ENCODE measurements at places on chromosomes 7 and 10.

GRCh38 chr10:17161775-17162174, 32.2 kb upstream of the CUBN start:
- DNase-seq: no peak

- DNase-seq: no peak
These were observed 88.2 kb upstream of the CXCL12 start for GRCh38 chr10:44473146-44473545.

DNA sequence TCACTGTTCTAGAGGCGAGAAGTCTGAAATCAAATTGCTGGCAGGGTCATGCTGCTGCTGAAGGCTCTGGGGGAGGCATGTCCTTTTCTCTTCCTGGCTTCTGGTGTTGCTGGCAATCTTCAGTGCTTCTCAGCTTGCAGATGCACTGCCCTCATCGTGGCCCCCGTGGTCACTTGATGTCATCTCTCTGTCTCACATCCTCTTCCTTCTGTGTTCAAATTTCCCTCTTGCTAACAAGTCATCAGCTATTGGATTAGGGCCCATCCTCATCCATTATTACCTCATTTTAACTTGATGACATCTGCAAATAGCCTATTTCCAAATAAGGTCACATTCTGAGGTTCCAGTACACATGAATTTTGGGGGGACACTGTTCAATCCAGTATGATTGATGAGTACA, 36.6 kb upstream of the SRGN start:
- no peak for DNase-seq

DNA sequence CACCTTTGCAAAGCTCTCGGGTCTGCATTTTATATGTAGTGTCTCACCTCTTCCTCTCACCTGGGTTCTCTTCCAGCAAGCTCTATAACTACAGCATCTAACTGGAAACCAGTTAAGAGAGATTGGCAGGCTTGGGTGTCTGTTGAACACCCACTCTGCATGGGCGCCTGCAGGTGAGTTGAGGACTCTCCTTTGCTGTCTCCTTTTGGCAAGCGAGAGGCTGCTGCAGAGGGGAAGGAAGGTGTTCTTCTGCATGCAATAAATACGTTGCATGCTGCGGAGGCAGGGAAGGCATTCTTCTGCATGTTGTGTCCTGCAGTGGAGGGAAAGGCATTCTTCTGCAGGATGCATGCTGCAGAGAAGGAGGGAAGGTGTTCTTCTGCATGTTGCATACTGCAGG, 81.4 kb upstream of the ADAM12 start:
- DNase-seq: no peak

DNA sequence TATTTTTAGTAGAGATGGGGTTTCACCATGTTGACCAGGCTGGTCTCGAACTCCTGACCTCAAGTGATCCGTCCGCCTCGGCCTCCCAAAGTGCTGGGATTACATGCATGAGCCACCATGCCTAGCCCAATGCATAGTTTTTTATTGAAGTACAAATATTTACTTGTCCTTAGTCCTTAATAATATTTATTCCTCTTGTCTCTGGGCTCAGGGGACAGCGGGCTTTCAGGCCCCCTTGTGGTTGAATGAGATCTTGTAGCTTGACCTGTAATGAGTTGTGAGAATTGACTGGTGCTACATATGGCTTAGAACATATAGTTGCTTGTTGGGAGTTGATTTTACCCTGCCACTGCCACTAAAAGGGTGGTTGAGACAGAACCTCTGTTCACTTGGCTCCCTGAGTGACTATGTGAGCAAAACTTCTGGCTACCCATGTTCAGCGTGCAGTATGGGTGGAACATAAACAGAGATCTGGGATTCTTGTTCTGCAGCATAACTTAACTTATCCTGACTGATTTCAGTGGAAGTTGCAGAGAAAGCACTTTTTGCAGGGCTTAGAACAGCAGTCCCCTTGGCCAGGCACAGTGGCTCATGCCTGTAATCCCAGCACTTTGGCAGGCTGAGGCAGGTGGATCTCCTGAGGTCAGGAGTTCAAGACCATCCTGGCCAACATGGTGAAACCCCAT, 14.9 kb downstream of the CCL26 start:
- no peak for DNase-seq

DNA sequence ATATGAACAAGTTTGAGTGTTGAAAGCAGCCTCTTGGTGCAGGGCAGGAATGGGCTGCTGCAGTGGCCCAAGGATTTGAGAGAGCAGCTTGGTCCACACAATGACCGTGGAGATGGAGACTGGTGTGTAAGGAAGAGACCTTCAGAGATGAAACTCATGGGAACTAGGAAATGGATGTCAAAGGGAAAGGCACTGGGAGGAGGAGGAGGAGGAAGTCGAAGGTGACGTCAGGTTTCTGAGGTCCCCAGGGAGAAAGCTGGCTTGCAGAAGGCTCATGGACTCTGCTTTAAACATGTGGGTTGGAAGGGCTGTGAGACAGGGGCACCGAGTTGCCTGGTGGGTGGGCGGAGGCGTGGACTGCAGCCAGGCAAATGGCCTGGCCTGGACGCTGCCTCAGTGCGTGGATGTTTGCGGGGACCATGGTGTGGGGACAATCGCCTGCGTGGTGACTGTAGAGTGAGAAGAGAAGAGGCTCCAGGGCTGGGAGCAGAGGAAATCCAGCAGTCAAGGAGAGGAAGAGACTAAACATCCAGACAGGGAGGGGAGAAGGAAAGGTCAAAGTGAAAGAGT, 14.6 kb downstream of the C10orf71 start:
- no peak for DNase-seq

DNA sequence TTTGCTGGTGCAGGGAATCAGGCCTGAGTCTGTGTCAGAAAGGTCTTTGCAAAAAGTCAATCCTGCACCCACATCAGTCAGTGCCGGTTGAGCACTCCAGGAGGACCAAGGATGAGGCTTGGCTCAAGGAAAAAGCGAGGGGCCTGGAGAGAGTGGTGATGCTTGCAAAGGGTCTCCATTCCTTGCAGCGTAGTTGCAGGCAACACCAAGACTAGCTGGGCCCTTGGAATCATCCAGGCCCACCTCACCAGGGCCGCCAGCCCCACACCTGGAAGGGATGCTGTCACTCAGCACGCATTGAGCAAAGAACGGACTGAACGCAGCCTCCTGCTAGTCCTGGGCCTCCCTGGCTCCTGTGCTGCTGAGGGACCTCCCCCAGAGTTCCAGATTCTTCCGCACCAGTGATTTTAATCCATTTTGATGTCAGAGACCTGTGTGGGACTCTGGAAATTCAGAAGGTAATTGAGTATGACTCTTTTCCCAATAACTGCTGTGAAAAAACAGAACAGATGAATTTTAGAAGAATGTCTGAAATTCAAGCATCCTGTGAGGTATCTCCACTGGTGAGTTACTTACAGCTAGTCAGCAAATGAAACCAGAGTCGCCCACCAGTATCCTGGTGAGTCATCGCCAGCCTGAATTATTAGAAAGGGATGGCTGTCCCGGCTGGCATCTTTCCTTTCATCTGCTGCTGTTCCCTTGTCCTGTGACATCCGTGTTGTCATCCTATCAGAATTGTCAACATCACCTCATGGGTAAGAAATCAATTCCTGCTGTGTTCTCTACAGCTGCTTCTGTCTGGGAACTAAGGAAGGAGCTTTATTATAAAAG, 150.8 kb upstream of the NPS start:
- peak; percentile 19 for DNase-seq

- DNase-seq: no peak
These were observed 1024.1 kb upstream of the LRRN3 start for GRCh38 chr7:110066843-110067242.

DNA sequence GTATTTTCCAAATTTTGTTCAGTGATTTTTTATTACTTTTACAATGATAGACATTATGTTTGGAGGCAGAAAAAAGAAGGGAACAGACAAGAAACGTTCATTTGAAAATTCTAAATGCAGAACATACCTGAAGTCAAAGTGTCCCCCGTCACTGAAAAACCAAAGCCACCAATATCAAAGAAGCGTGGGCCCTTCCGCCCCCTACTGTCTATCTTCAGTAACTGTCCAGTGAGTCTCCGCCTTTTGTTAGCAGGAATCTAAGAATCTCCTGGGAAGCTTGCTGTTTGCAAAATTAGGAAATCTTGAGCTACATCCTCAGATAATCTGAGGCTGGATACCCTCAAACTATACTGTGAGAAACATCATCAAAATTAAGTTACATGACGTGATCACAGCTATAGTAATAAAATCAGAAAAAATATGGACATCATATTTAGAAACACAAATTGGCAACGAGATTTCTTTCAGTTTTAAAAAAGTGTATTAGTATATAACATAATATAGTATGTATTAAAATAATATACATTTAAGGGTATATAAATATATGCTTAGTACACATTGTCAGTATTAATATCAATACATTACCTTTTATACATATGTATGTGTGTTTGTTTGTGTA, 169.3 kb upstream of the AKR1E2 start:
- DNase-seq: peak; percentile 65
